ENCODE measurements at places on chromosomes 4 and X. TPM values are rescaled to one million over a fixed set of nuclear protein-coding genes. Genes with fewer than 3 reads are reported as not detected.

Gene HTN1
- total RNA-seq: not detected

Gene DCX
- 0.14 TPM for total RNA-seq

GRCh38 chr4:20272411-20272872 lies 20.7 kb downstream of the SLIT2 start:
- no peak for DNase-seq
- no peak overlapping the region for H3K27ac ChIP-seq
- no peaks in the 10 kb centered on the region for H3K36me3 ChIP-seq
- peaks cover 22% of the 10 kb centered on the region for H3K4me1 ChIP-seq
- no peaks in the 10 kb centered on the region for H3K27me3 ChIP-seq

- H3K27me3 ChIP-seq: peaks cover 18% of the 10 kb centered on the region
- no peaks in the 10 kb centered on the region for H3K36me3 ChIP-seq
- no peaks in the 10 kb centered on the region for H3K4me1 ChIP-seq
- no peak for DNase-seq
Observed at GRCh38 chr4:3853388-3854035, 87.3 kb downstream of the ADRA2C start.

GRCh38 chr4:6562931-6563901 lies 11.8 kb upstream of the MAN2B2 start:
- H3K27ac ChIP-seq: no peak overlapping the region
- H3K36me3 ChIP-seq: no peaks in the 10 kb centered on the region
- H3K27me3 ChIP-seq: peaks cover 64% of the 10 kb centered on the region

All from sigmoid colon (tissue), 7 donors.